ENCODE measurements at places on chromosomes 11 and 22. TPM values are rescaled to one million over a fixed set of nuclear protein-coding genes. Genes with fewer than 3 reads are reported as not detected.

GRCh38 chr11:45113807-45114206 is 32.6 kb upstream of the PRDM11 start:
- DNase-seq: no peak

DNA sequence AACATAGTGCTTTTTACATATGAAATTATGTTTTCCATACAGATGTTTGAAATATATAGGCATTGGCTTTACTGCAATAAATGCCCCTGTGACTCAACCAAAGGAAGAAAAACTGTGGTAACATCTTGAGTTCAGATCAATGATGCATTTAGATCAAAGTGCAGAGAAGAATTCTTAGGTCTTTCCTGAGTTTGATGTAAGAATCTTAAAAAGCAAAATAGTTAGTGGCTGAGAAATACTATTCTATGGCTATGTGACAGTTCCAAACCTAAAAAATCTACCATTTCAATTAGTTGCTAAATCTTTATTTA is 93.7 kb downstream of the SOX6 start:
- DNase-seq: no peak

GRCh38 chr11:67240576-67241389 is 25.5 kb upstream of the GRK2 start:
- DNase-seq: peak; percentile 71

GRCh38 chr11:88359541-88359940 is 22.0 kb upstream of the CTSC start:
- no peak for DNase-seq

DNA sequence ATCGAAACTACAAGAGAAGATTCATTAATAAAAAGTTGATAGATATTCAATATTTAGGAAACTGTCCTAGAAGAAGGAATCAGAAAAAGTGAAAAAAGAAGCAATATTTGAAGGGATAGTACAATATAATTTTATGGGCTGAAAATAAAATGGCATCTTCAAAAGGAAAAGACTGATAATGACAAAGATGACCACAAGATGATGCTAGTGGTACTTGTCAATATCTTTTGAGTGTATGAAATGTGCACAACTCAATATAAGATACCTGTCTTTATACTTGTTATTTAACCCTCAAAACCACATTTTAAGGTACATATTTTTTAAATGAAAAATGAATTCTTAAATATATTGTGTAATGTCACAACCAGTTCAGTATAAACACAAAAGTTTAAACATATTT is 1059.6 kb upstream of the RAG2 start:
- DNase-seq: no peak

GRCh38 chr22:27452245-27452644 is 349.3 kb downstream of the MN1 start:
- DNase-seq: no peak

DNA sequence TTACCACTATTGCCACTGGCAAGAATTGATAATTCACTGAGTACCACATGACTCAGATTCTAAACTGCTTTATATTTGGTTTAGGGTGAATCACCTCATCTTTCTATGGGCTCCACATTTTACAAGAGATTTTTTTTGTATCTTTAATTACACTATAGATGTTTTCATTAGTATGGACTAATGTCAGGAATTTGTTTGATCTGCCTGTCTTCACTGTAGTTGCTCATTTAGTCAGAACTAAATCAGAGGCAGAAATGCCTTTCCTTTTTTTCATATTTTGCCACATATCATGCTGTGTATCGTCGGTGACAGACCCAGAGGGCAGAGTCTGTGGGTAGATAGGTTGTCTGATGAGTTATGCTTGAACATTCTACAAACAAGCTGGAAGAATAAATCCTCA is 524.1 kb downstream of the METTL15 start:
- no peak for DNase-seq

DNA sequence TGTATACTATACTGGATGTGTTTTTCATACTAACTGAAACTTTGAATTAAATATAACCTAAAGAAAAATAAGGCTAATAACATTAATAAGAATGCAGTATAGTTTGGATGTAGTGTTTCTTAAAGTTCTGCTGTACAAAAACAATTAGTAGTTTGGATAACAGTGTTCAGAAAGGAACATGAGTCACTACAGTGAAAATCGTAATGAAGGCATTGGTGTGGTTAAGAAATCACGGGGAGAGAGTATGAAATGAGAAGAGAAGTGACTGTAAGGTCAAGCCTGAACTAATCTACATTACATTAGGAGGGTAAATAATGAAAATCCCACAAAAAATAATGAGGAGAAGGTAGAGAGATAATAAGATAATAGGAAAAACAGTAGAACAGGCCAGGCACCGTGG is 726.6 kb upstream of the ARHGAP42 start:
- DNase-seq: no peak

GRCh38 chr11:130787092-130787616 is 129.1 kb downstream of the SNX19 start:
- DNase-seq: no peak

- DNase-seq: no peak
These were observed 6.4 kb downstream of the GATD1 start for GRCh38 chr11:770642-771616.

- no peak for DNase-seq
These were observed 26.0 kb upstream of the TTC12 start for GRCh38 chr11:113288286-113288863.

DNA sequence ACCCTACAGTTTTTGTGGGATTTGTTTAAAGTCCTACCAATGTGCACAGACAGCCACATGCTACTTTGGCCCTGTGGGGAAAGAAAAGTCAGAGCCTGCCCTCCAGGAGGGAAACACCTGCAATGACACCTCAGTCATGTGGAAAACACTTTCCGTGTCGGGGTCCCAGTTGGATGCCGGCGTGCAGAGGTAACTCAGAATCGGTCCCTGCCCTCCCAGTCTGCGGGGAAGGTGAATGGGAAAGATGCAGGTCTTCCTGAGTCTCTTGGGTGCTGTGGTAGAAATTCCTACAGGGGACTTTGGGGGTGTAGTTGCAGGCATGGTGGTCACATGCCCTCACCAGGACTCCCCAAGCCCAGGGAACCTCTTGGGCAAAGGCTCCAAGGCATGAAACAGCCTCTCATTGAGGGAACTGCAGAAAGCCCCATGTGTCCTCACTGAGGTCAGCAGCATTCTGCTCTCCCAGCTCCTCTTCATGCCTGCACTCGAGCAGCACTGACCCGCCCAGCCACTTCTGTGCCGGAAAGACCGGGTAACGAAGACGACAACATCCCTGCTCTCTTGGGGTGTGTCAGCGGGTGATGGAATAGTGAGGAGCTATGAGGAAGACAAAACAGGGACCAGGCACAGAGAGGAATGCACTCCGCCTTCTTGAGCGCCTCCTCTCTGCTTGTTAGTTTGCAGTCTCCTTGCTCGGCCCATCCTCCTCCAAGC is 4.7 kb downstream of the RIBC2 start:
- DNase-seq: no peak

GRCh38 chr11:58497951-58498350 is 10.0 kb downstream of the OR5B21 start:
- DNase-seq: no peak

The FGF3 gene
- not detected for polyA plus RNA-seq
